HCEC 1CT (cell line): ENCODE measurements at places on chromosomes 13 and 19.

GRCh38 chr13:95706356-95706755 lies 29.4 kb downstream of the DNAJC3 start:
- DNase-seq = no peak

DNA sequence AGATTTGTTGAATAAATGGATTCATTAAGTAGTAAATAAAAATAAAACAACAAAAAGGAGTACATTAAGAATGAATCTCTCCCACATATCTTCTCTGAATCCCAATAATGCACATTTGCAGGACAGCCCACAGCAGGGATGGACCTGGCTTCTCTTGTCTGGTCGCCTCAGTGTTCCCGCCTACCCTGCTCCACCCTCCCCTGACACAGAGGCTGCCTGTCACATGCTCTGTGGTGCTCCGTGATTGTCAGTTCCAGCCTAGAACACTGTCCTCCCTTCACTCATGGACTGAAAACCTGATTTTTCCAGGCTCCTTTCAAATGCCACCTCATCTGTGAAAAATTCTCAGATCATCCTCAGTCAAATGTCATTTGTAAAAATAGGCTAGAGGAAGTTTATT lies 94.5 kb upstream of the GPR12 start:
- DNase-seq = no peak

DNA sequence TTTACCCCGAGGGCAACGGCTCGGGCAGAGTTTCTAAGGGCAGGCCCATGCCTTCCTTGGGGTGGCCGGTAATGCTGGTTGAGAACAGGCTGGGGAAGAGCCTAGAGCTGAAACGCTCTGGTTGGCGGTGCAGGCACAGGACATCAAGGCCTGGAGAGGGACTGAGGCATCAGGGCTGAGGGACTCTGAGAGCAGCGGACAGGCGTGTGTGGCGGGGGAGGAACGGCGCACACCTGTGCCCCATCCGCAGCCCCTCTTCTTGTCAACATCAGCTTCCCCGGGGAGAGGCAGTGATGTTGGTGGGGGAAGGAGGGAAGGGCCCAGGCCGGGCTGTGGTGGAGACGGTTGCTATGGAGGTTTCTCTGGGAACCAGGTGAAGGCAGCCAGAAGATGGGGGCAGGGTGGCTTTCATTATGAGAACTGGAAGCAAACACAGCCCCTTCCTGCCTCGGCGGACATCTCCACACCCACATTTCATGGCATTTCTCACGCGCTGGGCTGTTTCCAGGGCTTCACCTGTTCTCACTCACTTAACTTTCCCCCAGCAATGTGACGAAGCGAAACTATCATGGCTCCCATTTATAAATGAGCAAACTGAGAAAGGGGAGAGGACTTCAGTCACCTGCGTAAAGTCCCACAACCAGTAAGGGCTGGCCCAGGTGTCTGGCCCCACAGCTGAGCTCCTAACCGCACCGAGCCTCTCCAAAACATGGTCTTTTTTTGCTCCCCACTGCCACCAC lies 8.2 kb upstream of the ATF5 start:
- no peak for DNase-seq

DNA sequence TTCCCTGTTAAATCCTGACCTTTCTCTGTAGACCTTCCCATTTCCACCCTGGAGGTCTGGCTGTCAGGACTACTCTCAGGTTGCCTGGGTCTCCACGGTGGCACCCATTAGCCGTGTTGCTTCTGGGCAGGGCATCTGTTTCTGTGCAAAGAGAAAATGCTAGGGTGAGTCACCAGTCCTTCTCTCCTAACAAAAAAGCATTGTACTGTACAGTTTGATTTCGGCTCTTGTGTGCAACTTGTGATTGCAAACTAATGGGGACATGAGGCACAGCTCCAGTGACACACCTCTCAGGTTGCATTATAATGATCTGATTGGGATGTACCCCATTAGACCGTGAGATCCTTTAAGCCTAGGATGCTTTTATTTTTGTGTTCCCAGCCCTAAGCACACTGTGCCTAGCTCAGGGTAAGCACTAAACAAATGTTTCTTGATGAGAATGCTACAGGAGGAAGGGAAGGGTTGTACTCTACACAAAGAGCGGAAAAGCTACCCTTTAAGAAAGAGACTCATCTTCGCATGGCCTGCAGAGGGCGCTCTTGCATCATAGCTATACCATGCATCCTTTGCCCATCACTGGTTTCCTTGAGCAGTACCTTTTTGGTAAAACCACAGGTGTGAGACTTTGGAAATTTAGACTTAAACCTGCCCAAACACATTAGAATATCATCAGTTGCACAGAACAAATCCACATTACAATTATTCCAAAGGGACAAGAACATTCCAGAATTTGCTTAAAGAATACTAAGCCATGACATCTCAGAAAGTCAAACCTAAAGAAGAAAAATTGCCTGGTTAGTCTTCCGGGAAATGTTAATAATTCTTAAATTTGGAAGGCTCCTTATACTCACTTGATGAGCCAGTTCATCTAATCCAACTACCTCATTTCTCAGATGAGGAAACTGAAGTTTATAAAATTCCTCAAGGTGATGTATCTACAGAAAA lies 20.3 kb upstream of the TRIM13 start:
- DNase-seq = peak; percentile 61

- peak; percentile 48 for DNase-seq
Observed at GRCh38 chr19:2274931-2275535, 6.9 kb downstream of the PEAK3 start.

GRCh38 chr19:46954993-46955812 lies 64.4 kb upstream of the NPAS1 start:
- DNase-seq = peak; percentile 56

DNA sequence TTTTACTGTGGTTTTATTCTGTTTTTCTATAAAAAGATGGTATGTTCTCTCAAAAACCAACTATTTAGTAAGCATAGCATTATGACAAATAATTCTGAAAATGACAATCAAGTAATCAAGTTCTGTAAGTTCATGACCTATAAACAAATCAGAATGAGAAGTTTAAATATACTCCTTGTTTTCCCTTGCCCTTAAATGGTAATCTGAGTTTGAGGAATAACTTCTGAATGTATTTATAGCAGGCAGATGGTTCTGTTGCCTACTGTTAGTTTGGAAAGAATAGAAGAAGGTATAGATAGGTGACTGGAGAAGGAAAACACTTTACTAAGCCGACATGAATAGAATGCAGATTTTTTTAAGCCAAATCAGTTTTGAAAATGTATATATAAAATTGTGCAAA lies 63.9 kb downstream of the POSTN start:
- DNase-seq = peak; percentile 42

DNA sequence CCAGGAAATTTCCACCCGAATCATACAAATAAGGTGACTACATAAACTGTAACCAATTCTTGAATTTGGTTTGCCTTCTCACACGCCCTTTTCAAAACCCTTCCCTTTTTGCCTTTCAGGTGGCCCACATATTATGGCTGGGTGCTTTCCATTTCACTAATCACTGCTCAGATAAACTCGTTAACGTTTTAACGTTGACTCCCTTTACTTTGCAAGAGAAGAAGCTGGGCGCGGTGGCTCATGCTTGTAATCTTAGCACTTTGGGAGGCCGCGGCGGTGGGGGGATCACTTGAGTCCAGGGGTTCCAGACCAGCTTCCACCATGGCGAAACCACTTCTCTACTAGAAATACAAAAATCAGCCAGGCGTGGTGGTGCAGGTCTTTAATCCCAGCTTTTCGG lies 19.8 kb upstream of the ZNF91 start:
- no peak for DNase-seq

DNA sequence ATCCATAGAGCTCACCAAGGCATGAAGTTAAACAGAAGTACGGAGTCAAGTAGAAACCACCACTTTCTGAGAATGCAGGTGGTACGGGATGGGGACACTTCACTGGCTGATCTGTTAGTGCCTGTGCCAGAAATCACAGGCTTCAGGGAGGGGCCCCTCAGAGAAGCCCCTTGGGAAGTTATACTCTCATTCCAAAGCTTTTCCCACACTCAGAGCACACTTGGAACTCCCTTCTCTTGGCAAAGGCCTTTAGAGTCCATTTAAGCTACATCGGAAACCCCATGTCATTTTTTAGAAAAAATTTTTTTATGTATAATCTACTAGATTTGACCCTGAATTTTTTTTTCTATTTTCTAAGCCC lies 80.7 kb upstream of the WASF3 start:
- no peak for DNase-seq

DNA sequence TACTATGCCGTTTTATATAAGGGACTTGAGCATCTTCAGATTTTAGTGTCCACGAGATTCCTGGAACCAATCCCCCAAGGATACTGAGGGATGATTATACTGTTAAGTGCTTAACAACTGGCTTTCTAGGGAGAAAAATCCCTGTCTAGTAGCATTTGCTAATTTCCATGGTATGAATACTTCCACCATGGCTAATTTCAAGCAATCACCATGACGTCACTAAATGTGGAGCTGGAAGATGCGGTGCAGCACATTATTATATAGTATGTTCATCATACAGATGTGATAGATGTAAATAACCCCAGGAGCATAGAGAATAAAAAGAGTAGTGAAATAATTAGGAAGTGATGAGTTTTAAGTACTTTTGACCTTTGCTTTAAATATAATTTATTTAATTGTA lies 72.7 kb downstream of the SIAH3 start:
- DNase-seq = no peak
